SK-N-SH (cell line): ENCODE measurements at places on chromosomes 1 and 21. TPM values are rescaled to one million over a fixed set of nuclear protein-coding genes. Genes with fewer than 3 reads are reported as not detected.

Gene DMBX1
- not detected in 2 replicates for polyA plus RNA-seq

Gene TENT5C
- polyA plus RNA-seq, result 0.90 and 1.2 TPM in 2 replicates

Gene CD34
- polyA plus RNA-seq, result 0.59 and 0.62 TPM in 2 replicates

Gene CCDC27
- polyA plus RNA-seq, result not detected in 2 replicates

DNA sequence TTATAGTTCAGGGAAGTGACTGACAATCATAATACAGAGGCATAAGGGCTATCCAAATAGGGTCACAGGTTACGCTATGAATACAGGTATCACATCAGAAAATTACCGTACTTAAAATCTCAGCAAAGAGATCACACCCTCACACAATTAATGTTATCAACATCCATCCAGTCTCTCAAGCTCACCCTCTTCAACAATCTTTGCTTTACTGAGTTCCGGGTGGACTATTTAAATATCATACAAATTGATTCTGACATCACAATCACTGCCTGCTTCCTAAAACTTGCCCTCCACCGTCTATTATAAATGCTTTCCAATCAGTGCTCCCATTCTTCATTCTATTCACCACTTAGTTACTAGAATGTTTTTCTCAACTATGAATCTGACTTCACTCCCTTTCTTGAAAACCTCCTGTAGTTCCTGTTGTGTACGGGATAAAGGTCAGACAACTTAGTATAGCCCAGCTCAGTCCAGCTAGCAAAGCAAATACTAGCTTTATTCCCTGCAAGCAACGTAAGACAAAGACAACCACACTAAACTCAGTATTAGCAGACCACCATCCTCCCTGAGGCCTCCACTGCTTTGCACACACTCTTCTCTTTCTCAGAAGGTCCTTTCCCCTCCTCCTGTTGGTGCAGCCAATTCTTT is 398.7 kb downstream of the SMYD3 start:
- no peak for DNase-seq

DNA sequence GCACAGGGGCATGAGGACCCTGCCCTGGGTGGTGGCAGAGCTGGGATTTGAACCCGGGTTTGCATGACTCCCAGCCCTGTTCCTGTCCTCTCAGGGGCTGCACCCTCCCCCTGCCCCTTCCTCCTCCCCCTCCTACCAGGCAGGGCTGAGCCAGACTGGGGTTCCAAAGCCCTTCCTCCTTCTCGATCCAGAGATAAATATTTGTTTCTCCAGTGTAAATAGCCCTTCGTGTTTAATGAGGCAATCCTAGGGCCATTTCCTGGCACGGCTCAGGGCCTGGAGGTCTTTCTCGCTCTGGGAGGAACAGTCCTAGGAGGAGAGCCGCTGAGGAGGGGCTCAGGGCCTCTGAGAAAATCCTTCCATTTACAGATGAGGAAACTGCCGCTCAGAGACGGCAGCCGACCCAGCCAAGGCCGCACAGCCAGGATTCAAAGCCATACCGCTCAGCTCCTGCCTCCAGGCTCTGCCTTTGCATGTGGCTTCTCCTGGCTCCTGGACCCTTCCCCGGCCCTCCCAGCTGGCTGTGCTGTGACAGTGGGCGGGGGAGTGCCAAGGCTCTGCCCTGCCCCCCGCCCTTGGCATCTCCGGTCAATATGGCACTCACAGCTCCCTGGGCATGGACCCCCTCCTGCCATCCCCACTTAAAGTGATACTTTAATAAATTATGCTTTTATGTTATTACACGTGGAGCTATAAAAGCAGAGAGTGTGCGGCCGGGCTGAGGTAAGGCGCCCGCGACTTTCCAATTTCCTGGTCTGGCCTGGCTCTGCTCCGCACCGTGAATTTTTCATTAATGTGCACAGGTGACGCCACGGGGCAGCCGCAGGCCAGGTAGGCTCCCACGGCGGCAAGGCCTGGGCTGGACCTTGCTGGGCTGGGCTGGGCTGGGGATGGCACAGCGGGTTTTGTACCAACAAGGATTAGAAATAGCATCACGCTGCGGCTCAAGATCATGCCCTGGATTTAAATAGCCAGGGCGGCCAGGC is 114.7 kb upstream of the WNT4 start:
- no peak for DNase-seq

- no peak for DNase-seq
Measured at GRCh38 chr1:63843884-63844283, 70.1 kb downstream of the ROR1 start.

DNA sequence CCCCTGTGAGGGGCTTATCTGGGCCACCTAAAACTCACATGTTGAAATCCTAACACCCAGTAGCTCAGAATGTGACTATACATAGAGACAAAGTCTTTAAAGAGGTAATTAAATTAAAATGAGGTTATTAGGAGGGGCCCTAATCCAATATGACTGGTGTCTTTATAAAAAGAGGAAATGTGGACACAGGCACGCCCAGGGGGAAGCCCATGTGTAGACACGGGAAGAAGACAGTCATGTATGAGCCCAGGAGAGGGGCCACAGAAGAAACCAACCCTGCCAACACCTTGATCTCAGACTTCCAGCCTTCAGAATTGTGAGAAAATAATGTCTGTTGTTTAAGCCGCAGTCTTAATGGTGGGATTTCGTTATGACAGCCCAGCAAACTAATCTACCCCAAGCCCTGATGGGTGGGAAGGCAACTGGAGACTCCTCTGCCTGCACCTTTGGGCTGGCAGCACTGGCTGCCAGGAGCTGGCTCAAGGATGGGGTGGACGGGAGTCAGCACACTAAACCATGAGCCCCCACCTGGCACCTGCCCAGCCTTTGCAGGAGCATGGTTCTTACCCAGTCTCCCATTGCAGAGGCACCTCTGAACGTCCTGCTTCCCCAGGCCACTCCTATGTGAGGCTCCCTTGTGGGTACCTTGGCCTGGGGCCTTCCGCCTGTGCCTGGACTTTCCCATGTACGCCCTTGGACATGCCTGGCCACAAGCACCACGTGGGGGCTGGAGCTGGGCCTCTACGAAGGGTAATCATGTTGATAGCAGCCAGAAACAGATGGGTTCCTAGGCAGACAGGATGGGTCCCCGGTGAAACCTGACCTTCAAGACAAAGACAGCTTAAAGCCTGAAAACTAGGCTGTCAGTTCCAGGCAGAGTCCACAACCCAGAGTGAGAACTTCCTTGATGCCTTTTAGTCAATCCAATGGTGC is 57.1 kb upstream of the DMRTB1 start:
- no peak for DNase-seq

GRCh38 chr1:181919542-181919941 is 142.0 kb downstream of the ZNF648 start:
- DNase-seq, result no peak

DNA sequence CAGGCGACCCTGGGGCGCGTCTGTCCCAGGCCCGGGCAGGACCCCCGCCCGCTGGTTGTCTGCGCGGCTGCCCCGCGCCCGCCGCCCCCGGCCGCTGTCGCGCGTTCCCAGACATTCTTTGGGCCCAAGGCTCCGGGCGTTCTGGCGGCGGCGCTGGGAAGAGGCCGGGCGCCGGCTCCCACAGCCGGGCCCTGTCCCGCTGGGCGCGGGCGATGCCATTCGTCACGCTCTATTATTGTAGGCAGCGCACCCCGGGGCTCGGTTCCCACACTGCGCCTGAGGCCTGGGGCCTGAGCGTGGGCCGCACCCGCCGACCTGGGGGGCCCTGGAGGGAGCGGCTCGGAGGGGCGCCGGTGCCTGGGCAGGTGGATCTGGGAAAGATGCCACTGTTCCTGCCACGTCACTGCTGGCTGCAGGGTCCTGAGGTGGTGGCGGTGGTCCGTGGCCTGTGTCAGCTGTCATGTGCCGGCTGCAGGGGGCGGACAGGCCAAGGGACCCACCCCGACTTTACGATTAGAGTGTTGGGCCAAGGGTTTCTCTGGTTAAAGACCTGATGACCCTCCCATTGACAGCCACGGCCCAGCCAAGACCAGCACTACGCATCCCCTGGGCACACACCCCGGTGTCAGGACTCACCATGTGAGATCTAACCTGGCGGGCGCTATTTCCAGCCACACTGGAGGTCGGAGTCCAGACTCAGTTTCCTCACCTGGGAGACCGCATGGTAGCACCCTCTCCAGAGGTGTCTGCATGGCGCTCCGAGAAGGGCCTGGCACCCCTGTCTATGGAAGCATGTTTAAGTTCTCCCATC is 55.1 kb upstream of the ADARB1 start:
- peak; percentile 74 for DNase-seq

DNA sequence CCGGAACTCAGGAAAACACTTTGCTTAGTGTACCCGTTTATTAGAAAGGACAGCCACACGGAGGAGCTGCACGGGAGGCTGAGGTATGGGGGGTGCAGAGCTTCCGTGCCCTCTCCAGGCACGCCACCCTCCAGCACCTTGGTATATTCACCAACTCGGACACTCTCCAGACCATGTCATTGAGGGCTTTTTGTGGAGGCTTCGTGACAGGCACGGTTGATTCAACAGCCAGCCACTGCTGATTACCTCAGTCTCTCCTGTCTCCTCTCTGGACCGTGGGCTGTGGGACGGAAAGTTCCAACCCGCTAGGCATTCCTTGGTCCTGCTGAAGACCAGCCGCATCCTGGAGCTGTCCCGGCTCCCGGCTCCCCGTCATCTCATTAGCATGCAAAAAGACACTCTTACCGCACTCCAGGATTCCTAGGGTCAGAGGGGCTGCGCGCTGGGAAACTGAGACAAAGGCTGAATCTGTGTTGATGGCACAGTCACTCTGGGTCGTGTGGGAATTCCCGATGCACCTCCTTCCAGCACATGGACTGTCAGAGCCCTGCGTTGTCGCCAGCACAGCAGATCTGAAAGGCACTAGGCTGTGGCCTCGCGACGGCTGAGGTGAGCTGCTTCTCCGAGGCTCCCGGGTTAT is 65.6 kb downstream of the PRKCZ start:
- DNase-seq, result no peak

DNA sequence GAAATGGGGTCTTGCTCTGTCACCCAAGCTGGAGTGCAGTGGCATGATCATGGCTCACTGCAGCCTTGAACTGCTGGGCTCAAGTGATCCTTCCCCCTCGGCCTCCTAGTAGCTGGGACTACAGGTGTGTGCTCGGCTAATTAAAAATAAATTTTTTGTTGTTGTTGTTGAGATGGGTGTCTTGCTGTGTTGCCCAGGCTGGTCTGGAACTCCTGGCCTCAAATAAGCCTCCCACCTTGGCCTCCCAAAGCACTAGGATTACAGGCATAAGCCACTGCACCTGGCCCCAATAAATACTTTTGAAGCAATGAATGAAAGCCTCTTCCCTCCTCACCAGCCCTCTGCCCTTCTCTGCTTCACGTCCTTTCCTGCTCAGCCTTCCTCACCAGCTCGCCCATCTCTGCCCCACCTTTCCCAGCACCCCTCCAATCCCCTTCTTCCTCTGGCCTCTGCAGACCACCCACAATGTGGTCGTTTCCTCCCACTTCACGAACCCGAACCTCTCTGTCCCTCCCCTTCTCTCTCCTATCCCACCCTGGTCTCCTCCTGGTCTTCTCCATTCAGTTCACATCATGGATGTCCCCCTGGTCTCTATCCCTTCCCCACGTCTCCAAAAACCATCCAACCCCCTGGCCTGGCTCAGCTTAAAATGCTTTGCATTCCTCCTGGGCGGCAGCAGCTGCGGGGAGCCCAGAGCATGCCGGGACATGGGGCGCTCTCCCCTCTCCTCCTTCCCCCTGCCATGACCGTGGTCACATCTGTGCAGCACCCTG is 38.4 kb downstream of the RAP1GAP start:
- DNase-seq, result no peak

GRCh38 chr1:57118948-57119603 is 153.3 kb upstream of the C8B start:
- no peak for DNase-seq

- peak; percentile 77 for DNase-seq
Measured at GRCh38 chr1:53143527-53143926, 1.1 kb upstream of the SLC1A7 start.

DNA sequence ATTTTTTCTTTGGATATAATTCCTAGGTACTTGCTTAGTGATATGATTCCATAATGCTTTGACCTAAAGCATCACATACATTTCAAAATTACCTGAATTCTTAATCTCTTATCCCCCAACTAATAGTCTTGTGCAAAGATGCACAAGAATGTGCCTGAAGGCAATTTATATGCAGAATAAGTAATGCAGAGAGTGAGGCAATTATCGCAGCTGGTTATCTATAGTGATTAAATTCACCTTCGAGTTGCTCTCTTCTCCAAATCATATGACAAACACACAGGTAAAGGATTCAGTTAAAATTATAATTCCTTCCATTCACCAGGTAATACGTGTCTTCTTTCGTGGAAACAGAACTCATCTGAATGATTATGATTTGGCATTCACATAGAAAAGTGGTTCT is 717.3 kb downstream of the MRPL39 start:
- DNase-seq, result no peak
